ENCODE measurements at places on chromosomes 6 and 20.

- no peak for DNase-seq
Observed at GRCh38 chr6:159122453-159122852, 46.7 kb upstream of the FNDC1 start.

DNA sequence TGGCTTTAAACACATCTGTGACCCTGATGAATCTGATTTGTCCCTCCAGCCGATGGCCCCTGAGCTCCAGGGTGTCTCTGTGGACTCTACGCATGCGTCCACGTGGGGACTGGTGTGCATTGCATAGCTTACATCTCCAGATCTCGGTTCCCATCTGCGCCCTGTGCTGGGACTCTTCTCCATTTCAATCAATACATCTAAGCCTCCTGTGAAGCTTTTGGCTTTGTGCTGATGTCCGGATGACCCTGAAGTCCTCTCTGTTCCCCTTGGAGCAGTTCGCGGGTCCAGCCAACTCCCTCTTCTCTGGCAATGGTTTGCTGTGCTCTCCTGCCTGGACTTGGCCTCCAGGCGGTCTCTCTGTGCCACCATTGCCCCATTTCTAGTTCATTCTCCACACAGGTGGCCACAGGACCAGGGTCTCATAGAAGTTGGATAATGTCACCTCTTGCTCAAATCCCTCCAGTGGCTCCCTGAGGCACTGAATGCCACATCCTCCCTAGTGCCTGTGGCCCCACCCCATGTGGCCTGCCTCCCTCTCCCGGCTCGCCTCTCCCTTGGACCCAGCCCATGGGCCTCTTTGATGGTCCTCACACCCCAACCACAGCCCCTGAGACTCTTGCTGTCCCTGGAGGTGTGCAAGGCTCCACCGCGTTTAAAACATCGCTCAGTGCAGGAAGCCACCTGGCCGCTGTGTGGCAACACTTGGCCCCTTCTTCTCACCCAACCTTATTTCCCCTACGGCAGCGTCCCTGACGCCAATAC, 155.4 kb downstream of the SYCP2 start:
- DNase-seq: no peak

DNA sequence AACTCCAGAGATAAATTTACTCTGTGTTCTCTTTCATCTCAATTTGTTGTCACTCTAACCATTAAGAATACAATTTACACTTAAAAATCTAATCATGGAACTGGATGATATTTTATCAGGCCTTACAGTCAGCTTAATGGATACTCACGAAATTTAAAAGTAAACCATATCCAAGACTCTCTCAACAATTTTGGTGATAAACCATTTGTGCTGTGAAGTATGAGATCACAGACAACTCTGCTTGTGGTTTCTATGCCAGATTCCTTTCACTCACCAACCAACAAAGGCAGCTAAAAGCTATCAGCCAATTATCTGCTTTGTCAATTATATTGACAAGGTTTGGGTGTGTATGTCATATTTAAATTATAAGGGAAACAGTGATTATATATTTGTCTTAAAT, 155.8 kb downstream of the TRDN start:
- no peak for DNase-seq

DNA sequence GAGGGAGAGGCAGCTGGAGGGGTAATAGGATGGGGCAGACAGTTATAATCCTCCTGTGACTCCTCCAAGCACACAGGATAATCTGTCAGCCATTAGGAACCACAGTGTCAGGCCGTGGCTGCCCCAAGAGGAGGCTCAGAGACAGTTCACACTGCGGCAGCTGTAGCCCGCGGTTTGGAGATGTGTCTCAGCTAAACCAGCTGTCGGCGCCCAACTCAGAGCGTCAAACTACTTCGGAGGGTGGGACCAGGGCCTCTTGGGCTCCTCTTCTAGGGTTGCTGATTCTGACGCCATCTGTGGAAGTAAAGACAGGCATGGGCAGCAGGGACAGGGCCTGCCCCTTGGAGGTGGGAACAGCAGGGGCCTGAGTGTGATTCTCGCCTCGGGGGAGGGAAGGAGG, 309.8 kb downstream of the CDC5L start:
- no peak for DNase-seq

GRCh38 chr6:110875548-110876169, 1.1 kb downstream of the AMD1 start:
- DNase-seq: peak; percentile 72

DNA sequence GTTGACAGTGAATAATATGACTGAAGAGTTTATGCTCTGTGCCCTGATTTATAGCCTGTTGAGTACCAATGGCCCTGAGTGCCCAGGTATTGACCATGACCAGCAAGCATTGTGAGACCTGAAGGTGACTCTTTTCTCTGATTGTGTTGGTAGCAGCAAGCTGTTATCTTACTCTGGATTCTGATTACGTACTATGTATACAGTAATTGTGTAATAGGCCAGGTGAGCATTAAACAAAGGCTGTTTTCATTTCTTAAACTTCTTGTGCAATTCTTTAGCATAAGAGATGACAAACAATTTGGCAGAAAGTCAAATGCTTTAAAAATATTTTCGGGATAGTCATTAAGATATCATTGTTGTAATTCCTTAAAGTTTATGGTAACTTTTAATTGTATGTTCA, 111.7 kb upstream of the PTPRK start:
- DNase-seq: no peak

DNA sequence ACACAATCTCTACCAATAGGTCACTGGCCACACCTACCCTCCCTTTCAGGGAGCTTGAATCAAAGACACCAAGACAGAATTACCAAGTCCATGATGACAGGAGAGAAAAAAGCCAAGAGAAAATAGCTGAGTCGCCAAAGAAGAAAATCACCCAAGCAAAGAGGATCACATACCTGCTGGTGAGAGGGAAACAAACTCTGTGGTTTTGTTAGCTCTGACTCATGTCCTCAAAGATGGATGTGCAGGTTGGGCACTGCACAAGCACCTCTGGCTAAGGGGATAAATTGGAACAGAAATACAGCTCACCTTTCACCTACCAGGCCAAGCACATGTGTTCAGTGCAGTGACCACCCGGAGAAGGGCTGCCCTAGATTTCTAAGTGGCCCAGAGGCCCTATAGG, 114.8 kb downstream of the TFAP2A start:
- DNase-seq: no peak

GRCh38 chr6:1415416-1416063, 26.2 kb downstream of the FOXF2 start:
- DNase-seq: no peak

DNA sequence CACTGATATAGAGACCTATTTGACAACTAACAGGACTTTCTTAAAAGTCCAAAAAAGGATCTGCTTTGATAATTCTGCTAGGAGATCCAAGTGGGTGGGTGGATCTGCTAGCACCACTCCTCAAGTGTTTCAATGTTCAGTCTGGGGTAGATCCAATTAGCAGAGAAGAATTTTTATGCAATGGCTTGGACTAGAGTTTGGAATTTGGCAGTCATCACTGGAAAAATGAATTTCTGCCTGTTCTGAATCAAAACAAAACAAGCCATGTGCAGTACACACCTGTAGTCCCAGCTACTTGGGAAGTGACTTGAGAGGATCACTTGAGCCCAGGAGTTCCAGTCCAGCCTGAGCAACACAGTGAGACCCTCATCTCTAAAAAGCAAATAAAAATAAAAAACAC, 12.6 kb upstream of the GNMT start:
- no peak for DNase-seq

GRCh38 chr20:58111310-58112016, 117.0 kb downstream of the ANKRD60 start:
- DNase-seq: no peak

DNA sequence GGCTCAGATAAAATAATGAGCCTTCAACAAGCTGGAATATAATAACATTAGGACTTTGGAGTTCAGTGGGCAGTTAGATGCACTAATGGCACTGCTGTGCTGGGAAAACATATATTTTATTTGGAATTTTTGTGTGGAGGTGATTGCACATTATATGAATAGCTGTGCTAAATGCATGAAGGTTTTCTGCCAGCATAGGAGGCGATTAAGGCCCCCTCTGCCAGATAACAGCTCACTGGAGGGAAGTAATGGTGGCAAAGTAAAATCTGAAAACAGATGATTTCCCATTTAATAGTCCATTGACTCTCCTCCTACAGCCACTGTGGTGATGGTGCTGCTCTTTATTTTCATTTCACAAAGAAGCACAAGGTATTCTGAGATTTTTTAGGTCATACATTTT, 326.0 kb downstream of the GRIK2 start:
- no peak for DNase-seq

DNA sequence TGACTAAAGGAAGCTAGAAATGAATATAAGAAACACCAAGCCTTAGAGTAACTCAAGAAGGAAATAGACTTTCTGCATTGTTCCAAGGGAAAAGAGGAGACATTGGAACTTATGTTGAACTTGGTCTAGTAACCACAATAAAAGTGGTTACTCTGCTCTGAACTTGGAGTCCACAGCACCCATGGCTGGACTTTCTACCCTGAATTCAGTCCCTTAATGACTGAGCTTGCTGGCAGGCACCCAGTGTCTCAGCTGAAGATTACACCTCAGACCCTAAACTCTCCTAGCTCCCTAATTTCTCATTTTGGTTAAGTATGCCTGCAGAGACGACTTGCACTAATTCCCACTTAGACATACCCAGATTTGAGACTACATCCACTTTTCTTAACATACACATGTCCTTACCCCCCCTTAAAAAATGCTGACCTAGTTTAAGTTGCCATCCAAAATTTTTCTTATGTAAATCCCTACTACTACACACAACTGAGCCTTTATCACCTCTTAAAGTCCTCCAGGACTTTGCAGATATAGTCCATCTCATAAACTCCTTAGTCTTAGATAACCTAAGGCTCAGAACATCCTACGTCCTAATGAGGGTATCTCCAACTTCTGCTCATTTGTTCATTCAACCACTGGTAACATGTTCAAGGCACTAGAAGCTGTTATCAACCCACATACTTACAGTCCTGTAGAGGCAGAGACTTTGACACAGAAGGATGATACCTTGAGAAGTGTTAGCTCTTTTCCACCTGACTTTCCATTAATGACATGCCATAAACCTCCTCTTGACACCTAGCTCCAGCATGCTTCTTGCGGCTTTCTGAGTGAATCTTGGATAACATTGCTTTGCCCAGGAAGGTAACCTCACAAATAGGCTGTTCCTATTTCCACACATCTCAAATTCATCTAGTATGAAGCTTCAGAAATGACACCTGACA, 129.8 kb downstream of the ALDH8A1 start:
- no peak for DNase-seq

- peak; percentile 49 for DNase-seq
Observed at GRCh38 chr20:48737434-48738093, 90.2 kb downstream of the PREX1 start.

DNA sequence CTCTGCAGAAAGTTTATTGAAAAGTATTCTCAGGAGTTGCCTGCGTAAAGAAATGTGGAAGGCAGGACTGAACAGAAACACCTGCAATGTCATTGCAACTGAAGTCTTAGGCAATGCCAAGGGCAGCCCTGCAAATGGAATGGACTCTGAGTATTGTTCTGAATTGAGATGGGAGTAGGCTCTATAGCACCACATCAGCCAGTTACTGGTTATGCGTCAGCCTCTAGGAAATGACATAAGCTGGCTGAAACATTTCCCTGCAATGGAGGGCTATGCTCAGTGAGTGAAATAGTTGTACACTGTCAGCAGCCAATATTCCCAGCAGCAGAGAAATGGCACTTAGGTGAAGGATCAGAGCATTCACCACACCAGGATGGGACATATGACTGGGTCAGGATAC, 13.8 kb upstream of the GJE1 start:
- no peak for DNase-seq

DNA sequence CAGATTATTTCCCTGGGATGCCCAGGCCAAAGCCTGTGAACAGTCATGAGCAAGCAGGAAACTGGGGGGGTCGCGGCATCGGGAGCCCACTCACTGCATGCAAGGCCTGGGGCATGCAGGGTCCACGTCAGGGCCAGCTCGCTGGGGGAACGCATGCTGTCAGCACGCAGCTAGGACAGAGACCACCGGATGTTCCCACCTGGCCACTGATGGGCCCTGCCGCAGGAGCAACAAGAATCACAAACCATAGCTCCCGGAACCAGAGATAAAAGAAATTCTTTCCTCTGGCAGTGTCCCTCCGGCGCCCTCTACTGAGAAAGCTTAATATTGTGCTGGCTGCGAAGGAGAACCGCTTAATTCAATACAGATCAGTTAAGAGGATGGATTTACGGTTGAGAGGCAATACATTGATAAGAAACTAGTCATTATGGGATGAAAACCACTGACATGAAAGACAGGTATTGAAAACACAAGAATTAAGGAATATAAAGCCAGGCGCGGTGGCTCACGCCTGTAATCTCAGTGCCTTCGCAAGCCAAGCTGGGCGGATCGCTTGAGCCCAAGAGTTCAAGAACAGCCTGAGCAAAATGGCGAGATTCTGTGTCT, 32.6 kb downstream of the C6orf15 start:
- peak; percentile 70 for DNase-seq

- DNase-seq: no peak
Observed at GRCh38 chr6:15479761-15480160, 183.1 kb downstream of the DTNBP1 start.

DNA sequence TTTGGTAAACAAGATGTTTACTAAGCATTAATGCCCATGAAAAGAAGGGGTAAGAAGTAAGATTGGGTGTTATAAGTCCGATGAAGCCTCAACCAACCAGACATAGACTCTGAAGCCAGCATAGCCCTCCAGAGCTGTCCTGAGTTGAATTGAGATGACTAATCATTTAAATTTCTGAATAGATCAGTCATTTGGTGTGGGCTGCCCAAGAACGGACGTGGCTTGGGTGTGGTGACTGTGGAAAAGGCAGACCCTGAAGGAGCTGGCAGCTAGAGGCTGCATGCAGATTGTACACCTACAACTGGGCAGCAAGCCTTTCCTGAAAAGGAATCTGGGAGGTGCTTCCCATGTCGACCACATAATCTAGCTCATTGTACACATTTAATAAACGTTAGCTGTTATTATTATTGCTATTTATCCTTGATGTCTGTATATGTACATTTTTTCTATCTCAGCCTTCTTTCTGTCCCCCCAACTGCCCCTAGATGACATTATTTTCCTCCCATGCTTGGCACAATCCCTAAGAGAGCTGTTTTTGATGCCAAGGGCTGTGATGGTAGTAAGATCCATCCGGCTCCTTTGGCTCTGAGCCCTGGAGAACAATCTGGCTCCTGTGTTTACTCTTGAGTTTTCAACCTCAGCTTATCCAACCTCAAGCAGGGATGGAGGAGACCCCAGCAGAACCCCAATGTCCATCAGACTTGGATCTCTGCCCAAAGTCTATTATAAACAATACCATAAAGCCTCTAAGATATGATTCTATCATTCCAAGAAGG, 57.6 kb upstream of the JAG1 start:
- DNase-seq: no peak

- no peak for DNase-seq
Observed at GRCh38 chr6:121826156-121826810, 390.8 kb downstream of the GJA1 start.

- DNase-seq: no peak
Observed at GRCh38 chr6:17842934-17843821, 136.5 kb upstream of the NUP153 start.

- no peak for DNase-seq
Observed at GRCh38 chr6:55212156-55212555, 37.8 kb downstream of the HCRTR2 start.

GRCh38 chr6:105872249-105872648, 213.9 kb upstream of the PRDM1 start:
- DNase-seq: no peak

All from natural killer cell treated with Interleukin-12 subunit alpha and Interleukin-12 subunit beta and Interleukin-15 and Interleukin-18, amount 100 ng/mL, for 72 hours (primary cell).